Stimulated activated CD8-positive, alpha-beta memory T cell treated with anti-CD3 and anti-CD28 coated beads, Interleukin-4, amount 100 ng/mL, for 1 hour (primary cell): ENCODE measurements at places on chromosomes 16 and 17.

DNA sequence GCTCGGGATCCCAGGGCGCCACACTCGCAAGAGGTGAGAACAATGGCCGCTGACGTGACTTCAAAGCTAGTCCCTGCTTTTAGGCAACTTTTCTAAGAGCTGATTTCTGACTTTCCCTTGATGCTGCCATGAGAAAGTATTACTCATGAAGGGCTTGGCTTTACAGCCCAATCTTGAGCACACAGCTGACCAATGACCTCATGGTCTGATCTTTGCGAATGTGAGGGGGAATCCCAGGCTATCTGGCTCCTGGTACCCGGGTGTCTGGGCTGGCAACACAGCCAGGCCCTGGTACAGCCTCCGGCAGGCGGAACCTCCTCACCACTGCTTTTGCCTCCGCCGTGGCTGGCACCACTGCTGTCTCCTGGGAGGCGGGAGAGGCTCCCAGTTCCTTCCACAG, 17.5 kb downstream of the NDUFAF8 start:
- no peak for DNase-seq

DNA sequence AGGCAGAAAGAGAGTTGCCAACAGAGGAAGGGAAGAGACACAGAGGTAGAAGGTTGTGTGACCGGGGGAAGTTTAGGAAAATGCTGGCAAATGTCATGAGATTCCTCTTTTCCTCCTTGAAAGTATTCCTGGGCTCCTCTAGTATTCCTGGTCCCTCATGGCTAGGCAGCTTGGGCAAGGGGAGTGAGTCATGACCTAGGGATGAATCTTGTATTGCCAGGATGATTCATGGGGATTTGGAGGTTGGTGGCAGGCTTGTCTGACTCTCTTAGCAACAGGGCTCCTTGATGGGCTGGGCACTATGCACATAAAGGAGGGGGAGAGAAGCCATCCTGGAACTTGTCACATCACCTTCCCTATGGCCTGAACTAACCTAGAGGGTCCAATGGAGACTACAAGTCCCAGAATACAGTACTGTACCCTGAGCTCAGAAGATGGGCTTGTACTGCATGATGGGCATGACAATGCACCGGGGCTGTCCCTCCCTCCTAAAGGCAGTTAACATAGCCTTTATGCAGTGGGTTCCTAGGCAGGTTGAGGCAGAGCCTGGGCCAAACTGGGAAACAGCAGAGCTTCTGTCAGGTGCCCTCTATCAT, 2.1 kb upstream of the SEZ6 start:
- DNase-seq = no peak

DNA sequence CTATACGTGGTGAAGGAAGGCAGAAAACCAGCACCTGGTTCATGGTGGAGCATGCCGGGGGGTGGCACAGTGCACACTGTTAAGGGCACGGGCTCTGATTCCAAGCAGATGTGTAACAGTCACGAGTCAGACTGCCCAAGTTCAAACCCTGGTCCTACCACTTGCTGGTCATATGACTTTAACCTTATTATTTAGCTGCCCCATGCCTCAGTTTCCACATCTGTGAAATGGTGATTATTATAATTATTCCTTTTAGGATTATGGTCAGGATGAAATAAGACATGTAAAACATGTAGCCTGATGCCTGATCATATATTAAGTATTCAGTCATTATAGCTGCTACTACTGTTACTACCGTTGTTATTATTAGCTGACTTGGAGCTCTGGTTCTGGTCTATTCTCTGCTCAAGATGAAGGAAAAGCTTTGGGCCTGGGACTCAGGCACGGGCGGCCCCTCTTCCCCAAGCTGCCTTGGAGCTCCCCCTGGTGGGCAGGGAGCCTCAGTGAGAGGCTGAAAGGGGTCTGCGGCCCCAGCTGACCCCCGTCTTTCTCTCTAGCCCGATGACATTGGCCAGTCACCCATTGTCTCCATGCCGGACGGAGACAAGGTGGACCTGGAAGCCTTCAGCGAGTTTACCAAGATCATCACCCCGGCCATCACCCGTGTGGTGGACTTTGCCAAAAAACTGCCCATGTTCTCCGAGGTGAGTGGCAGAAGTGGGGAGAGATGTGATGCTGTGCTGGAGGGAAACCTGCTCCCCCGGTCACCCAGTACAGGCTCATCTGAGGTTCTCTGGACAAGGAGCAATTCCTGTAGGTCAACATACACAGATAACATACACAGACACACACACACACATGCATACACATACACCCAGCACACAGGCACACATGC, 14.0 kb downstream of the NR1D1 start:
- no peak for DNase-seq

- no peak for DNase-seq
Measured at GRCh38 chr17:11412654-11413053, 171.6 kb downstream of the SHISA6 start.

GRCh38 chr17:50663812-50664374, 29.2 kb downstream of the ABCC3 start:
- DNase-seq = no peak

DNA sequence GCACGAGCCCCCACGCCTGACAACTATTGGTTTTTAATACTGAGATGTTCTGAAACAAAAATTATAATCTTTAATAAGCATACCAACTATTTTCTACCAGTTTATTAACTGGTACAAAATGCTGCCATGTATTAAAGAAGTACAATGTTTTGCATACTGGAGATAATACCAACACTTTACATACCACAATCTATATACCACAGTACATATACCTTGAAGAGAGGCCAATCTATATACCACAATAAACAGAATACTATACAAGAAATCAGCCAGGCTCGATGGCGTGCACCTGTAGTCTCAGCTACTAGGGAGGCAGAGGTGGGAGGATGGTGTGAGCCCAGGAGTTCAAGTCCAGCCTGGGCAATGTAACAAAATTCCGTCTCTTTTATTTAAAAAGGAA, 9.9 kb downstream of the GPATCH8 start:
- DNase-seq = no peak

DNA sequence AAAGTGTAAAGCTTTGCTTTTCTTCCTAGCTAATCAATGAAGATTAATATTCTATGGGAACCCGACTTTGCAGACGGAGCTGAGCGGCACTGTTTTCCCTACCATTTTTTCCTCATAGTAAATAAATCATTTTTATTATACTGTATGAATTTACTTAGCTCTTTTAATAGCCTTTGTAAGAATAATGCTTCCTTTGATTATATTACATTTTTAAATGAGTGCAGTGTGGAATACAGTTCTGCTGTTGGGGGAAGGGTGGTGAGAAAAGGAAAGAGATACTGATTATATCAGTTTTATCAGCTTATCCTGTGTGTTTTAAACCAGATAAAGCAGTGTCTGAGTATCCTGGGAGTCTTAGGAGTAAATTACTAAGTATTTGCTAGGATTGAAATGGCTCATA, 221.4 kb upstream of the RBFOX1 start:
- DNase-seq = no peak

GRCh38 chr17:4716081-4716480, 5.6 kb downstream of the ARRB2 start:
- DNase-seq = no peak

GRCh38 chr16:68660359-68660795, 15.3 kb downstream of the CDH3 start:
- no peak for DNase-seq

DNA sequence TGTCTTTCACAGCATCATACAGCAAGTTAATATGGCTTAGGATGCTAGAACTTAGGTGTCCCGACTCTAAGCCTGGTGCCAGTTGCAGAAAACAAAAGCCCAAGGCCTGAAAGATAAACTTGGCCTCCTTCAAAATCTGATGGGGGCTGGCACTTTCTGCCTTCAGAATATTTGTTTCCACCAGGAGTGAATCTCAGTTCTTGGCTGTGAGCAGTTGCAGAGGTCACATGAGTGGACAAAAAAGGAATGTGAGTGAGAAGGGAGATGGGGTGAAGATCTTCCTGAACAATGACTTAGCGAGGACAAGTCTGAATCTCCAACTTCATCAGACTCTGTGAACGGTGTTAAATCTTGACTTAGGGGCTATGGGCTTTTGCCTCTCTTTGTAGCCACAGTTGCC, 46.6 kb downstream of the HOXB1 start:
- no peak for DNase-seq

- DNase-seq = no peak
Measured at GRCh38 chr16:57725554-57725953, 10.0 kb upstream of the KATNB1 start.

DNA sequence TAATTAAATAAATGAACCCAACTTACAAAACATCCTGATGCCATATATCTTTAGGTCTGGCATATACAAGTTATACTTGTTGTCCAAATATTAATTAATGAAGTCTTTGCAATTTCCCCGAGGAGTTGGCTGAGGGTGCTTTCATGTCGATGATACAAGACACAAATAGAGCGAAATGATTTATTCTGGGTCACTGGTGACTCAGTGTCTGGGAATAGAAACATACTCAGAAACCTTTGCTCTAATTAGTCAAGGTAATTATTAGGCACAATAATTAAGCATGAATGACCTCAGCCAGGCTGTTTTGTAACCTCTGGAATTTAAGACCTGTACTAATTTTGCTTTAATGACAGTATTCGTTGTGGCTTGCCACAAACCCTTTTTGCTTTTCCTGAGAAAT, 37.0 kb upstream of the HAPSTR1 start:
- DNase-seq = no peak

GRCh38 chr16:55000595-55000994, 69.9 kb downstream of the IRX5 start:
- no peak for DNase-seq

- no peak for DNase-seq
Measured at GRCh38 chr17:29263916-29264315, 17.3 kb downstream of the CRYBA1 start.

DNA sequence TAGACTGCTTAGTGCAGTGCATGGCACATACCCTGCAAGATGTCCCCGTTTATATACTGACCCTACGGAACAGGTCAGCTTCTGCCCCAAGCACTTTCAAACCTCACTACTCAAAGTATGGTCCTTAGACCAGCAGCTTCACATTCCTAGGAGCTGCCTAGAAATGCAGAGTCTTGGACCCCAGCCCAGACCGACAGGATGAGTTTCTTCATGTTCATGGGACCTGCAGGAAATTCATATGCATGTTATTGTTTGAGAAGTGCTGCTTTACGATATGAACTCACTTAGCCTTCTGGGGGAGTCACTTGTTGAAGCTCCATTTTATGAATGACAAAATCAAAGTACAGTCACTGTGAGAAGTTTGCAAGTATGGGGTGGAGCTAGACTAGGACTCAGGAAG, 82.6 kb downstream of the DYNLRB2 start:
- no peak for DNase-seq

- no peak for DNase-seq
Measured at GRCh38 chr16:86578611-86579267, 390 bp downstream of the FOXL1 start.

- no peak for DNase-seq
Measured at GRCh38 chr16:88448461-88449266, 4.4 kb upstream of the ZFPM1 start.

DNA sequence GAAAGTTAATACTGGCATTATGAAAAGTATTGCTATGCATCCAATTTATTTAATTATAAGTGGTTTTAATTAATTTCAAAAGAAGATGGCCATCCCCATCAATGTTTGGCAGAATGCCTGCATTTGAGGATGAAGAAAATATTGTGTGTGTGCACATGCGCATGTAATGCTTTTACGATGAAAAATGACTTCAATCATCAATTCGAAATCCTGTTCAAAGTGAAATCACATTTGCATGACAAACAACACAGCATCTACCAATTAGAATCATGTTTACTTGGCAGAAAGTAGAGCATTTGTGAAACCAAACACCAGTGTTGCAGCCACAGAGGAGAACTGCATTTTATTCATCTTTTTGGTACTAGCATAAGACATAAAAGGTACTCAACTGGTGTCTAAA, 191.9 kb upstream of the PIRT start:
- DNase-seq = no peak

DNA sequence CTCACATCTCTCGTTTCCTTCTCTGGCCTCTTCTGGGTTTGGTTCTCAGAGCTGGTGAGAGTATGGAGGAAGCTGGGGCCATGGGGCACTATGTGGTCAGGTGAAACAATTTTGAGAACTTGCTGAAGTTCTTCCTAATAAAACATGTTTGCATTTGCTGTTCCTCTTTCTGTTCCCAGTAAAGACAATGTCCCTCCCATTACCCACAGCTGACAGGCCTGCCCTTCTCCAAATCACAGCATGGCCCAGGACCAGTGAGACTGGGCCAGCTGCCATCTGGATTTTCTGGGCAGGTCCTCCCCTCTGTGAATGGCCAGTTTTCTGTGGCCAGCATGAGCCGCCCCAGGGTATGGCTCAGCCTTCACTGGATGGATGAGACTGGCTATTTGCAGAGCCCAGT, at the start of gene CD300H:
Gene CD300H, minus strand, starts transcription at position 113 of the 400 bp plus-strand sequence.
- DNase-seq = no peak

GRCh38 chr16:82456683-82457082, 170.1 kb upstream of the CDH13 start:
- DNase-seq = peak; percentile 9

DNA sequence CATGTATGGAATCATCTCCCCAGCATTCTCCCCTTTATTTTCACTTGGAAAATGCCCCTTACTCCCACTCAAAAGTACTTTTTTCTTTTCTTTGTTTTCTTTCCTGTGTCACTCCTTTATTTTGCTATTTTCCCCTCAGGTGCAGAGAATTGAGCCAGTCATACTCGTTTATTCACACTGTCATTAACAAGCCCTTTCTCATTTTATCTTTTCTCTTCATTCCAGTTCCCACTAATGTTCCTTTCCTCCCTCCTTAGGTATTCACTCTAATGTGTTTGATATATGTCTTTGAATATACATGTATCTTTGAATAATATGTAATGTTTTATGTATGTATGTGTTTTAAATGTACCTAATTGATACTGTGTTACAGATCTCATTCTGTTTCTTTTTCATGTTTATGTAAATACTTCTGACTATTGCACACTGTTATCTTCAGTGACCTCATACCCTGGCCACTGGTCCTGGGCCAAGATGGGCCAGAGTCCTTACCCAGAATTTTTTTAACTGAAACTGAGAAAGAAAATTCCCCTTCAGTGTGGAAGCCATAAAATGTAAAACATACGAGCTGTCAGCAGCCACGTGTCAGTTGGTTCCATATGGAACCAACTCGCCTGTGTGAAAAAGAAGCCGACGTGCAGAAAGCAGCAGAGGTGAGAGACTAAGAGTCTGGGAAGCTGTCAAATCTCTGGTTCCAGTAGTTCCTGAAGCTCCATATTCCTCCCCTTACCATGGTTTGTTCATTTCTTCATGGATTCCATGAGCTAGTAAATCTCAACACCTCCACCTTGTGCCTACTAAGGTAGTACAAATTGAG, 5.8 kb downstream of the SRR start:
- no peak for DNase-seq

GRCh38 chr16:14405611-14406537, 224.2 kb downstream of the PARN start:
- no peak for DNase-seq

DNA sequence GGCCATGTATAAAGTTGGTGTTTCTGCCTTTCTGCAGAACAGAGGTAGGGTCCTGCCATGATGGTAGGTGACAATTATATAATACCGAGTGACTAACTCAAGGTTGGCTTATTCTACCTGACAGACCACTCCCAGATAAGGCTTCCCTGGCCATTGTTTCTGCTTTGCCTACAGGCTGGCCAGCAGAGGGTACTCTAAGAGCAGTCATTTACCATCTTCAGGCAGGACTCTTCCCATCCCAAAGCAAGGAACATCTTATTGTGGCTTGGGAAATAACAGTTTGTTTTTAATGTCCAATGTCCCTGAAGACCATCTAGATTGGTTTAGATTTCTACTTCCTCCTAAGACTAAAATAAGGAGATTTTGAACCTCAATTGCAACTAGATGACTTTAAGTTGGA, 74.1 kb downstream of the SNX11 start:
- DNase-seq = no peak

- no peak for DNase-seq
Measured at GRCh38 chr17:71427801-71428200, 693.0 kb upstream of the SOX9 start.

- no peak for DNase-seq
Measured at GRCh38 chr17:57595947-57596695, 149.0 kb downstream of the CCDC182 start.
